Activated CD4-positive, alpha-beta memory T cell treated with anti-CD3 and anti-CD28 coated beads for 36 hours (primary cell): ENCODE measurements at places on chromosomes 3 and 15. TPM values are rescaled to one million over a fixed set of nuclear protein-coding genes. Genes with fewer than 3 reads are reported as not detected.
A peak's percentile ranks its signal among the peaks of the same experiment; 100 is the strongest.

LMAN1L gene
- not detected for total RNA-seq

SNTN gene
- total RNA-seq, result not detected

TNNC1 gene
- total RNA-seq, result 3.0 TPM

DTX3L gene
- total RNA-seq, result 40.8 TPM

ZNF502 gene
- total RNA-seq, result 0.77 TPM

PRRT3 gene
- 8.2 TPM for total RNA-seq

- no peak for DNase-seq
These were observed 2.0 kb downstream of the ANKRD28 start for GRCh38 chr3:15795651-15796308.

GRCh38 chr3:24707936-24708335 is 213.3 kb upstream of the THRB start:
- no peak for DNase-seq

GRCh38 chr15:92733934-92734521 is 78.5 kb upstream of the FAM174B start:
- DNase-seq, result peak; percentile 20

- DNase-seq, result no peak
These were observed 79.3 kb upstream of the LMOD3 start for GRCh38 chr3:69201658-69202057.

DNA sequence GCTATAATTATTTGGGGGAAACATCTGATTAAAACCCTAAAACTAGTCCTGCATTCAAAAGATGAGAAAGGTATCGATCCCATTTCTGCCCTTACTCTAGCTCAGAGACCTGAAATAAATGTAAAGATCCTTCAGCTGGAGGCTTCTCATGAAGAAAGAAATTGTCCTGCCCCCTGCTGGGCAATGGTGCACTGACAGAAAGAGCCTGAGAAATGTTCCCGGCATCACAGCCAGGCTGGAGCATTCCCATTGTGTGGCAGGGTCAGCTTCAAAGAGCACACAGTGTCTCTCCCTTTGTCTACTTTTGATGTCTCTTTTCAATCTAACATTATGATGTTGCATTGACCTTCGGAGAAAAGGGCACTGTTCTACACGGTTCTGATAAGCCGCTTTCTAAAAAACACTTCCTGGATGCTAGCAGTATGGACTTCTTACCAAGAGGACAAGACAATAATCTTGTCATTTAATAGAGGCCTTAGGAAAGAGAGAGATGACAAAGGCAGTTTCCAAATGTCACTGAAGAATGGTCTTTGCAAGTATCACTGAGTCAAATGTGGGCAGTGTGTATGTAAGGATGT is 287.5 kb downstream of the MAGI1 start:
- peak; percentile 11 for DNase-seq

DNA sequence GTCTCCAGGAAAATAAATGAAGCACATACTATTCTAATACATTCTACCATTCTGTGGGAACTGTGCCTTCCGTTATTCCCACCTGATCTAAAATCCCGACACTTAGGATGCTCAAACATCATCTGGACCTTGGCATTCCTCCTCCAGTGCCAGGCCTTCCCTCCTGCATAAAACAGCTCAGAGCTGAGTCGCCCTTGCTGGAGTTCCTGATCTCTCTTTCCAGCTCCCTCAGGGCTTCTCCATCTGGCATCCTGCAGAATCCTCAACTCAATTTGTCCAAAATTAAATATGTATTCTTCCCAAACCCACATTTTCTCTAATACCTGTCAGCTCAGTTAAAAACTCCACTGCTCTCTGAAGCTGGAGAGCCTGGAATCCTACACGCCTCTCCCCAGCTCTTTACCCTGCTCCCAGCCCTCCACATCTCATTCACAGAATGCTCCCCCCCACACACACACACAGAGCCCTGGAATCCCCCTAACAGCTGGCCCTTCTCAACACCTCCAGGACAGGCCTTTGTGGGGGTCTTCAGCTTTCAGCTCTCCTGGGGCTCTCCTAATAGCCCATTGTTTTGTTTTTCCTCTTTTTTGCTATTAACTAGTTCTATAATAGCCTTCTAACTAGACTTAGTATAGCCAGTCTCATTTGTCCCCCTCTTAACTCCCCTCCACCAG is 78.5 kb downstream of the HMG20A start:
- DNase-seq, result no peak

DNA sequence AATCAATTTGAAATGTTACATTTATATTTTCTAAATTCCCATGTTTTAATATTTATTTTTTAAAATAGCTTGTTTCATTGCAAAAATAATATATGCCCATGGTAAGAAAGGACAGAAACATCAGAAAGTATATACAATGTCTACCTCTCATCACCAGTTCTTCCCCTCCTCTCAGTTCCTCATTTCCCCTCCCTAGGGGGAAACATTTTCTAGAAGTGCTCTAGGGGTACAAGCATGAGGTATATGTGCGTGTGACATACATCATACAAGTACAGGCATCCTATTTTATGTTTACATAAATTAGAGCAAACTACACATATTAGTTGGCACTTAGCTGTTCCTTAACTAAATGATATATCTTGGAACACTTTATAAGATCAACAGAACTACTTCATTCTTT is 189.3 kb upstream of the VEPH1 start:
- DNase-seq, result no peak

DNA sequence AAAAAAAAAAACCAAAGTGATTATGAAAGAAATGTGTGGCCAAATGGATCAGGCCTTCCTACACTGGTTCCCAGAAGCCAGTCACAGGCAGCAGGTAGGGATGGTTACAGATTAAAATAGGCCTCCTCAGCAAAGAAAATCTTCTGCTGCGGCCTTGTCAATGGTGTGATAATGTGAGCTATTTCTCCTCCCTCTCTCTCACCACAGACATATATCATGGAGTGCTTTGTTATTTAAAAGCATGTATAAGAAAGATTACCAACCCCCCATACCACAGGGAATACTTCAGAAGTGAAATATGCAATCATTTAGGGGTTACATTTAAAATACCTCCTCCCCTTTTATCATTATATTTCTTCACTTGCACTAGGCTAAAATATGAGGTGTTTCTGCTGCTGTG is 32.2 kb upstream of the LRTM1 start:
- no peak for DNase-seq

DNA sequence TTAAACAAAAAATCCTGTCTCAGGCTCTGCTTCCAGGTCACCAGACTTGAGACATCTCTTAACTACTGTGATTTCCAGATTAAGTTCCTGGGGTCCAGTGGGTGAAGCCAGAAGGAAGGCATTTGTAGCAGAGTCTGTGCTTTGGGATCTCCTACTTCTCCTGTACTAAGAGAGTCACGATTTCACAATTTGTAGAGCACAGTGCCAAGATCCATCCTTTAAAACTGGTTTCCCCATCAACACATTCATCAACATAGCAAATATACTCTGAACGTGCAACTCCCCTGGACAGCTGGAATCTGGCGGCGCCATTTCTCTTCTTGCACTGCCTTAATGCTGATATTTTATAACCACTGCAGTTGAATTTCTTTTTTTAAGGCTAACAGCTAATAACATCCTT is 33.2 kb downstream of the CDCP1 start:
- DNase-seq, result no peak

DNA sequence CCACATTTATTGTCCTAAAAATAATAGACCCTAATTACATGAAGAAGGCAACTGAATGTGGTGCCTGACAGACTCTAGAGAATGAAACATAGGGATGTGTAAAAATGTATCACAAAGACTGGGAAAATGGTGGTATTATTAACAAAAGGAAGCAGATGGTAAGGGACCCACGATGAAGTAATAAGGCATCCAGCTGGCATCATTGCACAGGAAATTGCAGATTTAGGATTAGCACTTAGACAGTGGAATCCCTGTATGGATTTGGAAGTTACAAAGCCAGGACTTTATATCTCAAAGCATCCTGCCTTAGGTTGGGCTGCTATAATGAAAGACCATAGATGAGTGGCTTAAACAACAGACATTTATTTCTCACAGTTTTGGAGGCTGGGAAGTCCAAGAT is 104.3 kb downstream of the PPM1L start:
- DNase-seq, result no peak

DNA sequence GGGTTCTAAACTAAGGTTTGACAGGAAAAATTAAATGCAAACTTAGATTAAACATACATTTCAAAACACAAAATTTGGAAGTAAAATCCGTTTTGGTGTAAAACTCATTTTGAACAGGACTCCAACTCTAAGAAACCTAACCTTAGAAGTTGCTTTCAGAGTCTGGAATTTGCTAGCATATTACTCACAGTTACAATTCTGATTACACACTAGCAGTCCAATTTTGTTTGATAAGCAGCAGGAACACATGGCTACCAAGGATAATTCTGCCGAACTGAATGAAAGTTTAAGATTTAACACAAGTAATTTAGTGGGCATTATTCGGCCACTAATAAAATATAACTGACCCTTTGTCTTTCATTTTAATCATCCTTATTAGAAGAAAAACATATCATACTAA is 49.6 kb downstream of the FRMD5 start:
- no peak for DNase-seq
